Breast epithelium (tissue), 4 donors: ENCODE measurements at places on chromosomes 1 and 21.

- no peaks in the 10 kb centered on the region for H3K4me1 ChIP-seq
- DNase-seq: no peak
- H3K27ac ChIP-seq: no peak overlapping the region
- no peaks in the 10 kb centered on the region for H3K27me3 ChIP-seq
- no peak overlapping the region for H3K4me3 ChIP-seq
These were observed 81.0 kb upstream of the LHX8 start for GRCh38 chr1:75053207-75053606.

DNA sequence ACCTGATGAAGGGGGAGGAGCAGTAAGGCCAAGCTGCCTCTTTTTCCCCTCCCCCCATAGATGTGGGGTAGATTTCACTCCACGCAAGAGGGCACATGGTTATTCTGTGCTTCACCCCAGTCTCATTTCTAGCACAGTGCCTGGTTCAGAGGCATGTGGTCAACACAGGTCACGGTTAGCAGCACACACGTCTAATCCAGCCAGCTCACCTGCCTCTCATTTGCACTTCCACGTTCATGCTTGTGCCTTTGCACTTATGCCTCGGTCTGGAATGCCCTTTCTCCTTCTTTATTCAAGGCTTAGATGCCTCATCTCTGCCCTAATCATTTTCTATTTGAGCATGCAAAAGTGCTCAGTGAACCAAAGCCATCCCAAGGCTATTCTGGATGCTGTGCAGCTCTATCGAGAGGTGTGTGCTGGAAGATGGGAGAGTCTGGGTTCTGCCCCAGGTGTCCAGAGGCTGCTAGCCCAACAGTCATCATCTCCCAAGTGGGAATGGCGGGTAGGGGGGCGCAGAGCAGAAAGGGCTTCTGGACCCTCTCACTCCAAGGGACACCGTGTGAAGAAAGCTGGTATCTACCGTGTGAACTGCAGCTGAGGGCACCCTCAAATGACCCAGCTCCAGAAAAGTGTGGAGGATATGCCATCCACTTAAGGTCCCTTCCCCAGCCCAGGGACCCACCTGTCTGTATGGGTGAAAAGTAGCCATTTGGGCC, 2.1 kb upstream of the A3GALT2 start:
- peaks cover 3% of the 10 kb centered on the region for H3K4me1 ChIP-seq
- peaks cover 16% of the 10 kb centered on the region for H3K36me3 ChIP-seq
- H3K27ac ChIP-seq: peak overlapping the region; percentile 61
- H3K27me3 ChIP-seq: no peaks in the 10 kb centered on the region
- DNase-seq: no peak
- H3K4me3 ChIP-seq: no peak overlapping the region

GRCh38 chr1:111937147-111937725, 52.2 kb downstream of the KCND3 start:
- no peaks in the 10 kb centered on the region for H3K27me3 ChIP-seq
- H3K4me3 ChIP-seq: no peak overlapping the region
- no peak overlapping the region for H3K27ac ChIP-seq
- no peaks in the 10 kb centered on the region for H3K36me3 ChIP-seq

DNA sequence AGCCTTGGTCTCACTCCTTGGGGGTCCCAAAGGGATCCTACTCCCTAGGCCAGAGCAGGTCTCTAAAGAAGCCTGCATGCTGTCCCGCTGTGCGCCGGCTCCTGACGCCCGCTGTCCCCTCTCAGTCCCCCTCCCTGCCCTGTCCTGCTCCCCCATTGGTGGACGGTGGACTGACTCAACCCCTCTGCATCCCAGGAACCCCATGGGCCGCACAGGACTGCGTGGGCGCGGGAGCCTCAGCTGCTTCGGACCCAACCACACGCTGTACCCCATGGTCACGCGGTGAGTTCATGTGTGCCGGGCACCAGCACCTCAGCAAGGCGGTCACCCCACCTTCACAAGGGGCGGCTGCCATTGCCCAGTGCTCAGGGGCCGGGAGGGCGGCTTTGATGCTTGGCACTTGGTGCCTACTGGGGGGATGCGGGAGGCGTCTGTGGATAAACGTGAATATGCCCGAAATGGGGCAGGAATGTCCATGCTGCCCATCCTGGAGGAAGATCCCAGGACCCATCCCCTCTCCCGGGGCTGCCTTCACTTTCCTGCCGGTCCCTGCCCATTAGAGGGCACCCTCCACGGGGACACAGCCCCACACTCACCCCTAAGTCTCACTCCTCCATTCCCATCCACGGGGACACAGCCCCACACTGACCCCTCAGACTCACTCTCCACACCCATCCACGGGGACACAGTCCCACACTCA, 20.2 kb upstream of the LRRC3 start:
- DNase-seq: no peak
- no peaks in the 10 kb centered on the region for H3K36me3 ChIP-seq
- H3K27ac ChIP-seq: no peak overlapping the region

GRCh38 chr1:227766015-227766634, 30.9 kb downstream of the SNAP47 start:
- DNase-seq: no peak
- no peaks in the 10 kb centered on the region for H3K4me1 ChIP-seq
- no peak overlapping the region for H3K27ac ChIP-seq

- no peaks in the 10 kb centered on the region for H3K36me3 ChIP-seq
- H3K27me3 ChIP-seq: no peaks in the 10 kb centered on the region
- no peak overlapping the region for H3K4me3 ChIP-seq
- no peak overlapping the region for H3K27ac ChIP-seq
- peaks cover 4% of the 10 kb centered on the region for H3K4me1 ChIP-seq
- no peak for DNase-seq
These were observed 2.9 kb downstream of the MACO1 start for GRCh38 chr1:25433389-25434186.
